ENCODE measurements at places on chromosomes 4 and X.
A peak's percentile ranks its signal among the peaks of the same experiment; 100 is the strongest.

- no peak for DNase-seq
- peaks cover 3% of the 10 kb centered on the region for H3K27me3 ChIP-seq
- no peak overlapping the region for H3K4me3 ChIP-seq
- H3K27ac ChIP-seq = peak overlapping the region; percentile 15
- H3K36me3 ChIP-seq = no peaks in the 10 kb centered on the region
Measured at GRCh38 chr4:25563071-25563564, 92.5 kb upstream of the SLC34A2 start.

GRCh38 chrX:118212817-118213183 lies 96.2 kb upstream of the KLHL13 start:
- H3K27me3 ChIP-seq = no peaks in the 10 kb centered on the region
- H3K36me3 ChIP-seq = no peaks in the 10 kb centered on the region
- no peaks in the 10 kb centered on the region for H3K4me1 ChIP-seq
- no peak overlapping the region for H3K27ac ChIP-seq

DNA sequence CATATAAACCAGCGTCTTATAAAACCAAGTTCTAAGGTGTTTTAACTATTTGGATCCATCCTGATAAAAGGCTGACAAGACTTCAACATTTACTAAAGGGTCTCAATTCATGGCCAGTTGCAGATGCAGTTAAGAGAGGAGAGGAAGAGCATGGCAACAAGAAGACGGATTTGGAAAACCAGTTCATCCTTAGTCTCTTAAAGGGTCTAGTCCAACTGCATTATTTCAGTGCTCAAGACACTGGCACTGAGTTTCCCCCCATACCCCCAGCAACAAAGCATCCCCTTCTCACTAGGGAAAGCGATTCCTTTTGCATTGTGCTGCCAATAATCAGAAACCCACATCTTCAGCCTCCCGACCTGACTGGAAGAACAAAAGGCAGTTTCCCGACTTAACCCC lies 90.3 kb upstream of the TFDP3 start:
- H3K27ac ChIP-seq = no peak overlapping the region
- H3K27me3 ChIP-seq = peaks cover 6% of the 10 kb centered on the region
- peaks cover 11% of the 10 kb centered on the region for H3K4me1 ChIP-seq
- H3K36me3 ChIP-seq = peaks cover 34% of the 10 kb centered on the region
- DNase-seq = no peak

DNA sequence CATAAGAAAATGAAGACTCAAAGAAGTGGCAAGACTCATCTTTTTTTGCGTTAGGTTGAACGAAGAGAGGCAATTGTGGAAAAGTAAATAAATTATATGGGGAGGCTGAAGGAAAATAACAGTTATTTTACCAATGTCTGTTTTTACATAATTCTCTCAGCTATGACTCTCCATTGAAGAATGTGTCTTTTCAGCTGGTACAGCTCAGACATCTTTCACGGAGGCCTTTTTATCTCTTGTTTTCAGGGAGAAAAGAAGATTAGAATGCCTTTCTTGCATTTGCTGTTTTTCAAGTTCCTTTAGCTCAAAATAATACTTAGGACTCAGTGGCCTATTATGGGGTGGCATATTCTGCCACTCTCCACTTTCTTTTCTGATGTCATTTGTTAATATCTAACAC lies 153.0 kb downstream of the ADAM29 start:
- H3K4me1 ChIP-seq = no peaks in the 10 kb centered on the region
- H3K36me3 ChIP-seq = no peaks in the 10 kb centered on the region
- H3K27ac ChIP-seq = no peak overlapping the region
- H3K4me3 ChIP-seq = no peak overlapping the region
- no peak for DNase-seq

DNA sequence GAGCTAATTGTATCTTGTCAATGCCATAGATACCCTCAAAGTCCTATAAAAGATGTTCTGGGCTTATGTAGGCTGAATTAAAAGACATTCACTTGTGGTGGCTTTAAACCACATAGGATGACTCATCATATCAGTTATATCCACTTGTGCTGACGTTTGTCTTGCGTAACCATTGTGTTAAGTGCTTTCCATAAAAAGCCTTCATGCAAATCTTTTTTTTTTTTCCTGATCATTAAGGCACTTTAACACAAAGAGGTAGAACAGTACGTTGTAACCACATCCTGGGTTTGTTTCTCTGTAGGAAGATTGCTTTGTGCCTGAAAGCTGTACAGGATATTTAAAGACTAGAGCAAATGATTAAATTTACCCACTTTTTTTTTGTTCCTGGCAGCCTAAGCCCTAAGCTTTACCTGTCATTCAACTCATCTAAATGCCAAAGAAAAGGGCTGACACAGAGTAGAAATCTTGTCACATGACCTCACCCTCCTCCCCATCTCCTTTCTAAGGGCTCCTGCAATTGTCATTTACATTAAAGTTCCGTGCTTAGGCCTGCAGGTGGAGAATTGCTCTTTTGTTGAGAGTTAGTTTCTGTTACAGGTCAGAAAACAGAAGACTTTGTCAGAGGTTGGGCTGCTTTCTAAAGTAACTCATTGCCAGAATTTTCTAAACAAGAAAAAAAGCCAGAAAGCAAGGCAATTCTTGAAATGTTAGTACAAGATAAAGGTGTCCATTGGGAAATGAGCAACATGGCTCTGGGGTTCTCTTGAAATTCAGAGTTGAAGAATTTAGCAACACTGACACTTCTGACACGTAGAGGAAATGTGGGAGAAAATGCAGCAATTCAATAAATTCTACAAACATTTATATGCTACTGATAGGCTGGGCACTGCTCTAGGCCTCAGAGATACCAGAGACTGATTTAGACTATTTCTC lies 555.6 kb downstream of the PPARGC1A start:
- H3K4me3 ChIP-seq = no peak overlapping the region
- peaks cover 10% of the 10 kb centered on the region for H3K4me1 ChIP-seq
- H3K27ac ChIP-seq = peak overlapping the region; percentile 74

GRCh38 chrX:39313146-39313545 lies 511.9 kb downstream of the MID1IP1 start:
- no peak for DNase-seq
- no peak overlapping the region for H3K27ac ChIP-seq
- H3K36me3 ChIP-seq = no peaks in the 10 kb centered on the region
- no peaks in the 10 kb centered on the region for H3K27me3 ChIP-seq
- no peak overlapping the region for H3K4me3 ChIP-seq

DNA sequence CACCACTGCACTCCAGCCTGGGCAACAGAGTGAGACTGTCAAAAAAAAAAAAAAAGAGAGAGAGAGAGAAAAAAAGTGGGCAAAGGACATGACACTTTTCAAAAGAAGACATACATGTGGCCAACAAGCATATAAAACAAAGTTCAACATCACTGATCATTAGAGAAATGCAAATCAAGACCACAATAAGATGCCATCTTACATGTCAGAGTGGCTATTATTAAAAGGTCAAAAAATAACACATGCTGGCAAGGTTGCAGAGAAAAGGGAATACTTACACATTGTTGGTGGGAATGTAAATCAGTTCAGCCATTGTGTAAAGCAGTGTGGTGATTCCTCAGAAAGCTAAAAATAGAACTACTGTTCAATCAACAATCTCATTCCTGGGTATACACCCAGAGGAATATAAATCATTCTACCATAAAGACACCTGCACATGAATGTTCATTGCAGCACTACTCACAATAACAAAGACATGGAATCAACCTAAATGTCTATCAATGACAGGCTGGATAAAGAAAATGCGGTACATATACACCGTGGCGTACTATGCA lies 94.9 kb upstream of the TRIM2 start:
- no peaks in the 10 kb centered on the region for H3K36me3 ChIP-seq
- H3K4me1 ChIP-seq = no peaks in the 10 kb centered on the region
- H3K27me3 ChIP-seq = no peaks in the 10 kb centered on the region
- DNase-seq = no peak

DNA sequence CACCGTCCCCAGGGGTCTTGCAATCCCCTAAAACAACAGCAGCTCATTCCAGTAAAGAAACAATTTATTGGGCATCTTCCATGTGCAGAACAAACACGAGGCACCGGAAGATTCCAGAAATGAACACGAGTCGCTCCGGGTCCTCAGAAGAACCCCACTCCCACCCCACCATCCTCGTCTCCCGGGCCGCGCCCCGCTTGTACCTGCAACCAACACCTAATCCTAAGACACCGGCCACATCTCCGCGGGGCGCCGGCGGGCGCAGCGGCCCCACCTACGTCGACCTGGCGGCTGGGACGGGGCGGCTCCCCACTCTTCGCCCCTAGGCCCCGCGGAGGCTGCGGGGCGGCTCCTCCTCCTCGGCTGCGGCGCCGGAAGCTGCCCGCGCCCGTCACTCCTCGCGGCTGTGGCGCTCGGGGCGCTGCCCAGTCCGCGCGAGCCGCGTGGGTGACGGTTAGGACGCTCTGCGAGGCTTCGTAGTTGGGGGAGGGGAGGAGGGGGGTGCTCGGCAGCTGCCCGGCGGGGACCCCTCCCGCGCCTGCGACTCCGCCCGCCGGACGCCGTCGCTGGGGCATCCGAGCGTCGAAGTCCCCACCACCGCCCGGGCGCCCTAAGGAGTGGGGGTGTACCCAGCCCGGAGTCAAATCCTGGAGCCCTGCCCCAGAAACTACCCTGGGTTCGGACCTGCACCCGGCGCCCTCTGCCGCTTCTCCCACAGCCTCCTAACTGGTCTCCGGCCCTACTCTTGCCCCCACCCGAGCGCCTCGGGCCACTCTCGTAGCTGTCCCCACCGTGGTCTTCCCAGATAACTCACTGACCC lies at the start of gene CCDC158:
CCDC158 (minus strand) TSS at position 380 of the 820 bp plus-strand sequence. CDS start 17,934 bp downstream, outside the sequence.
- H3K4me1 ChIP-seq = no peaks in the 10 kb centered on the region
- no peak for DNase-seq
- H3K36me3 ChIP-seq = no peaks in the 10 kb centered on the region
- H3K4me3 ChIP-seq = no peak within 1 kb of the TSS
- no peaks in the 10 kb centered on the region for H3K27me3 ChIP-seq

DNA sequence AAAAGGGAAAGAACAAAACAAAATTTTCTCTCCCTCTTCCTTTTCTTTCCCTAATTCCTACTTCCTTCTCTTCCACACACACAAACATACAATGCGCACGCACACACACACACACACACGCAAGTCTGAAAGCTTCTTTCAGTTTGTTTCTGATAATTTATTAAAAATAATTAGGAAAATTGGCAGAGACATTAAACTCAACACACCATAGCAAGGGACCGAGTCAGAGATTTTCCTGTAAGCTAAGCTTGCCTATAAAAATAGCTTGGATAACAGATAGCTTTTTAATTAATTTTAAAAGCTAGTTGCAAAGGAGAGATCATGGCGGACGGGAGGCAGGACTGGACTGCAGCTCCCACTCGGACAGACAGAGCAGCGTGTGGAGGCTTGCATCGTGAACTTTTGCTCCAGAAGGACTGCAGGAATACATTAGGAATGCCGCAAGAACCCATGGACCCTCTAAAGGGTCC lies 92.6 kb upstream of the MAPK10 start:
- H3K27ac ChIP-seq = no peak overlapping the region
- peaks cover 5% of the 10 kb centered on the region for H3K36me3 ChIP-seq
- no peak for DNase-seq
- no peaks in the 10 kb centered on the region for H3K27me3 ChIP-seq
- H3K4me1 ChIP-seq = peaks cover 31% of the 10 kb centered on the region
- no peak overlapping the region for H3K4me3 ChIP-seq

DNA sequence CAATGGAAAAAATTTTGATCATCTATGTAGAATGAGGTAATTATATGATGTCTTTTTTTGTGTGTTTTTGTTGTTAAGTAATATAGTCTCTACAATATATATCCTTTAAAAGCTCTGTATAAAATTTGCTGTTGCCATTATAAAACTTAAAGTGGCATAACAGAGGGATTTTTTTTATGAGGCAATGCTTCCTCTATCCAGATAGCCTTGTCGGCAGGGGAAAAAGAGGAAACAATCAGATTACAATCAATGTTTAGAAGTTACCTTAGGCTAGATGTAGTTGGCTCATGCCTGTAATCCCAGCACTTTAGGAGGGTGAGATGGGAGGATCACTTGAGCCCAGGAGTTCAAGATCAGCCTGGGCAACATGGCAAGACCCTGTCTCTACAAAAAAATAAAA lies 86.8 kb downstream of the DIAPH2 start:
- H3K27ac ChIP-seq = no peak overlapping the region
- no peaks in the 10 kb centered on the region for H3K27me3 ChIP-seq
- H3K4me1 ChIP-seq = no peaks in the 10 kb centered on the region
- no peak for DNase-seq
- H3K36me3 ChIP-seq = peaks cover 3% of the 10 kb centered on the region

DNA sequence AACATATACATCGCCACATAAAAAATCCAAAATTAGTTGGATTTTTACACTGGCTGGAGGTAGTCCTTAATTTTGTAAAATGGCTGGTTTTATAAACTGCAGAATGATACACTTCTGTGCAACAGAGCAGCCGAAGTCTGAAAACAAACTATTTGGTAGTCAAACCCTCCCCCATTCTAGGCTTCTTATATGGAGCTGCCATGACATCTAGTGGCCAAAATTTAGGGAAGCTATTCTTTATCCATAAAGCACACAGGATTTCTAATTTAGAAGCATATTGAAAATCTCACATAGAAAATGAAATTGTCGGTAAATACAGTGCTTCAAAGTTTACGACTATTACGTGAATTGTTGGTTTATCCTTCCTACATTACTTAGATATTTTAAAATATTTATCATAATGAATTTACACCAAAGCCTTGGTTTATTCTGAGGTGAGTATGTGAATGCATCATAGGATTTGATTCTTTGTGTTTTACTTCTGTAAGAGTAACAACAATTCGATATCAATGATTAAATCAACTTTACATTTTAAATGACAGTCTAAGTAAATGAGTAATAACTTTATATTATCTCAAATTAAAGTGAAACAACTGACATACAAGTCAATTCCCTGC lies 113.4 kb upstream of the FAM241A start:
- H3K4me1 ChIP-seq = peaks cover 5% of the 10 kb centered on the region
- H3K27me3 ChIP-seq = peaks cover 23% of the 10 kb centered on the region
- no peaks in the 10 kb centered on the region for H3K36me3 ChIP-seq

DNA sequence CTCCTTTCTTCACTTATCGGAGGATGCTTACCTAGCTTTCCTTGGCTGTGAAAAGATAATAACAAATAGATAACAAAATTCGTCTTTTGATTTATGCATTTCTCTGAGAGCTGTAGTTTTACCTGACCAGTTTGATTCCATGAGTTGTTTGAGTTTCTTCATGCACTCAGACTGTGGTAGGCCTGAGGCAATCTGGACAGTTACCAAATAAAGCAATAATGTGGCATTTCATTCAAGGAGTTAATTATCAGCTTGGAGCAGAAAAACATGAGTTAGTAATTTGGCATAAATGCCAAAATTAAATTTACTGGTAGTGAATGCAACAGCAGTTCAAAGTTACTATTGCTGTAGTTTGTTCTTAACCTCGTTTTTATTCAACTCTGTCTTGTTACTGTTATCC lies 53.5 kb downstream of the FABP2 start:
- peaks cover 25% of the 10 kb centered on the region for H3K36me3 ChIP-seq
- DNase-seq = no peak
- peak overlapping the region; percentile 13 for H3K27ac ChIP-seq
- H3K27me3 ChIP-seq = no peaks in the 10 kb centered on the region
- no peaks in the 10 kb centered on the region for H3K4me1 ChIP-seq

DNA sequence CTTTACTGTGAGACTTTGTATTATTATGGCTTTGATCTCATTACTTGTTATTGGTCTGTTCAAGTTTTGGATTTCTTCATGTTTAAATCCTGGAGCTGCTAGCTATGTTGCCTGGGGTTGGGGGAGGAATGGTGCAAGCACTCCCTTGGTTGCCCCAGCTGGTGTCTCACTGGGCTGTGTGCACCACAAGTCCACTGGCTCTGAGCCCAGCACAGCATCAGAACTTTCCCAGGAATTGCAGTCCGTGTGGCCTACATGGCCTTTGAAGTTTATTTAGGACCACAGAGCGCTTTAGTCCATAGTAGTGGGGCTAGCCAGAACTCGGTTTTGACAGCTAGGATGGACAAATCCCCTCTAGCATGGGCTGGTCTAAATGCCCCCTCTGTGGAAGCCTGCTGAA lies 278.8 kb upstream of the RPS6KA3 start:
- no peak overlapping the region for H3K27ac ChIP-seq
- no peak overlapping the region for H3K4me3 ChIP-seq
- no peaks in the 10 kb centered on the region for H3K36me3 ChIP-seq
- no peaks in the 10 kb centered on the region for H3K4me1 ChIP-seq
- no peak for DNase-seq
- H3K27me3 ChIP-seq = no peaks in the 10 kb centered on the region

Data from type B pancreatic cell (in vitro differentiated cells).